ENCODE measurements at places on chromosomes 3 and 15.

- no peak for DNase-seq
Measured at GRCh38 chr15:55279746-55280351, 9.8 kb downstream of the RAB27A start.

DNA sequence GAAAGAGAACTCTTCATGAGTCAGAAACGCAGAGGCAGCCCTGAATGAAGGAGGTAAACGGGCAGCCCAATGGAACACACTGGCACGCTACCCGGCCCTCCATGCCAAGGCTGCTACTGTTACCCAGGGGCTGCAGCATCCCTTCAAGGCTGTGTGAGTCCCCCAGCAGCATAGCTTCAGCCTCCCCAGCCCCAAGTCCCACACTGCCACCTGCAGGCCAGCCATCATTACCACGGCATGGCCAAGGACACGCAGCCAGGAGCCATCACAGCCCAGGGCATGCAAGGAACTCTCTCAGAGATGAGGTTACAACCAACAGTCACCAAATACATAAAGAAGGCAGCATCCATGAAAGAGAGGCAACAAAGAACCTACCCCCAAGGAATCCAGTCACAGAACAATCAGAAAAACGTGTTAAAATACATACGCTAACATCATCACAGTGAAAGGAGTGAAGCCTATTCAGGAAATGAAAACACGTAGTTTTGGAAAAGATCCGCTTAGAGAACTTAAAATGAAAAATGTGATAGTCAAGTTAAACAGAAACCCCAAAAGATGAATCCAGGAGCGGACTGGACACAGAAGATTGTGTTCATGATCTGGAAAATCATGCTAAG, 22.4 kb downstream of the PLA2G4F start:
- DNase-seq = no peak

- DNase-seq = no peak
Measured at GRCh38 chr3:183698318-183698751, 738 bp downstream of the YEATS2 start.

GRCh38 chr3:12439161-12439940, 44.9 kb upstream of the TSEN2 start:
- DNase-seq = no peak

- no peak for DNase-seq
Measured at GRCh38 chr15:91065505-91065904, 34.6 kb upstream of the SV2B start.

DNA sequence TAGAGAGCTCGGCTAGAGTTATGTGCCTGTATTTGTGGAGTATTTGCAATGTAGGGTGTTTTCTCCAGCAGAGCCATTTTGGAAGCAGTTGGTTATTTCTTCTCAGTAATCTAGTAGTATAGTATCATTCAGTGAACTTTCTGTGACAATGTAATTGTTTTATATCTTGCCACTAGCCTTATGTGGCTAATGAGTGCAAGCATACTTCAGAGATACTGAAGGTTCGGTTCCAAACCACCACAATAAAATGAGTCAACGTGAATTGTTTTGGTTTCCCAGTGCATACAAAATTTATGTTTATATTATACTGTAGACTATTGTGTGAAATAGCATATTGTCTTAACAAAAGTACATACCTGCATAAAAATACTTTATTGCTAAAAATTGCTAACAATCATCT, 286.9 kb upstream of the TBL1XR1 start:
- DNase-seq = no peak

DNA sequence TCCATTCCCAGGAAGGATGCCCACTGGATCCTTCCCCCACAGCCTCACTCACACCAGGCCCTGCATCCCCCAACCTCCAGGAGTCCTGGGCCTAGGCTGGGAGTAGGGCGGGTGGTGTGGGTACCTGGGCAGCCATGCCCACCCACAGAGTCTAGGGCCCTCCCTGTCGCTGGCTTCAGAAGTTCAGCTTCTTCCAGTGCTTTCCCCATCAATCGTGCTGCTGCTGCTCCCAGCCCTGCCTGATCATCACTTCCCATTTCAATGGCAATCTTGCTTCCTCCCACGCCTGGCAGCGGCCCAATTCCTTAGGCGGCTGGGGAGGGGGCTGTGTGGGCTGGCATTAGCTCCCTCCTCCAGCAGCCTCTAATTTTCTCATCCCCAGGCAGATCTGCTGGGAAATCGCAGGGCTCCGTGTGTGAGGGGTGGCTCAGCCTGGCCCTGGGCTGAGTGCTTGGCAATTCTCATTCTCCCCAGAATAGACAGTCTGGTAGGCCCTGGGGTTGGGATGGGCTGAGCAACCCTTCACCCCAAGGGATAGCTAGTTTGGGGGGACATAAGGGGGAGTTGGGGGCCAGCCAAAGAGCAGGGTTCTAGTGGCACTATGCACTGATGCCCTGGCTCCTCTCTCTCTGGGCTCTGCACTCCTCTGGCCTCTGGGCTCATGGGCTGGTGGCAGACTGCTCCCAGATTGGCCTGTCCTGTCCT, 66.4 kb downstream of the SCN5A start:
- no peak for DNase-seq

All from right kidney (tissue), 9 donors.